Stimulated activated CD8-positive, alpha-beta memory T cell treated with anti-CD3 and anti-CD28 coated beads, Interleukin-4, amount 100 ng/mL, for 1 hour (primary cell): ENCODE measurements at places on chromosomes 3 and 15.

- DNase-seq, result no peak
These were observed 80.7 kb downstream of the SATB1 start for GRCh38 chr3:18344306-18345014.

GRCh38 chr15:50883903-50884302, 24.6 kb upstream of the AP4E1 start:
- DNase-seq, result no peak

DNA sequence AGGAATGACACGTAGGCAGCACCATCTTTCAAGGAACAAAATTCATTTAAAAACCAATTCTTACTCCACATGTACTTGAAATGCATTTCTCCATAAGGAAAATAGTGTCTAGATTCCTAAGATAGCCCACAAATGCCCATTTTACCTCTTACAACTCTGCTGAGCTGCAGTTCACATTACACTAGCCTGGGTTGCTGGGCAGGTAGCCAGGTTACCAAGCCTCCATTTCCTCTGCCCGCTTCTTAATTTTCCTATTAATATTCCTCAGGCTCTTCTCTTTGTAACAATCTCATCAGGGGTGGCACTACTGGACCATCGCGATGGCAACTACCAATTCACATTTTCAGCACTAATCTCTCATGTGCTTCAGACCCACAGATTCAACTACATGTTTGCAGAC, 10.8 kb downstream of the ATP13A3 start:
- DNase-seq, result no peak

DNA sequence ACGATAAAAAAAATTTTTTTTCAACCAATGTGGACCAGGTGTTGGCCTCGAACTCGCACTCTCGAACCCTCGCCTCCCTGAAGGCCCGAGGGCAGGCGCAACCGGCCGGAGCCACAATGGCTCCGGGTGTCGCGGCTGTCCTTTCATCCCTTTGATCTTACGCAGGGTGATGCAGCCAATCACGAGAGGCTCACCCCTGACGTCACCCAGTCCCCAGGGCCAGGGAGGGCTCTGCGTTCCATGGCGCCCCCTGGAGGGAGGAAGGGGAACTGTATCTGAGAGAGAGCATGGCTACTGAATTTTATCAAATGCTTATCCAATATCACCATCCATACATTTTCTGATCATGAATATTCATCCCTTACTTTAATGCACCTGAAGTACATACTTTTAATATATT, 15.4 kb upstream of the GMNC start:
- DNase-seq, result no peak

GRCh38 chr3:45440562-45440961, 52.2 kb downstream of the LARS2 start:
- no peak for DNase-seq

DNA sequence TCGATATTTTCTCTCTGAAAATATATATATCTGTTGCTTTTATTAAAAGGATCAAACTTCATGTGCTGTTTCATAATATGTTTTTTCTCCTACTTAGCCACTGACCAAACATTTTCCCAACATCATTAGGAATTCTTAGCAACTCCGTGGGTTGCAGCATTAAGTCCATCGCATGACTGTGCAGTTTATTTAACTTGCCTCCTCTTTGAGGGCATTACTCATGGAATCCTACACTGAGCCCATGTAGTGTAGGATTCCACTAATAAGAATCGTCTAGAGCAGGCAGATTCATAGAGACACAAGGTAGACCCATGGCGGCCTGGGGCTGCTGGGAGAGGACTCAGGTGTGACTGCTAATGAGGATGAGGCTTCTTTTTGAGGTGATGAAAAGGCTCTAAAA, 49.3 kb downstream of the CMTM6 start:
- no peak for DNase-seq

GRCh38 chr3:80537680-80538079, 769.9 kb upstream of the ROBO1 start:
- no peak for DNase-seq

GRCh38 chr15:70853973-70854665, at the start of gene LARP6:
TSS of gene LARP6 (minus strand) at chr15:70854157. CDS start at chr15:70854088, 69 bp downstream.
- no peak for DNase-seq

DNA sequence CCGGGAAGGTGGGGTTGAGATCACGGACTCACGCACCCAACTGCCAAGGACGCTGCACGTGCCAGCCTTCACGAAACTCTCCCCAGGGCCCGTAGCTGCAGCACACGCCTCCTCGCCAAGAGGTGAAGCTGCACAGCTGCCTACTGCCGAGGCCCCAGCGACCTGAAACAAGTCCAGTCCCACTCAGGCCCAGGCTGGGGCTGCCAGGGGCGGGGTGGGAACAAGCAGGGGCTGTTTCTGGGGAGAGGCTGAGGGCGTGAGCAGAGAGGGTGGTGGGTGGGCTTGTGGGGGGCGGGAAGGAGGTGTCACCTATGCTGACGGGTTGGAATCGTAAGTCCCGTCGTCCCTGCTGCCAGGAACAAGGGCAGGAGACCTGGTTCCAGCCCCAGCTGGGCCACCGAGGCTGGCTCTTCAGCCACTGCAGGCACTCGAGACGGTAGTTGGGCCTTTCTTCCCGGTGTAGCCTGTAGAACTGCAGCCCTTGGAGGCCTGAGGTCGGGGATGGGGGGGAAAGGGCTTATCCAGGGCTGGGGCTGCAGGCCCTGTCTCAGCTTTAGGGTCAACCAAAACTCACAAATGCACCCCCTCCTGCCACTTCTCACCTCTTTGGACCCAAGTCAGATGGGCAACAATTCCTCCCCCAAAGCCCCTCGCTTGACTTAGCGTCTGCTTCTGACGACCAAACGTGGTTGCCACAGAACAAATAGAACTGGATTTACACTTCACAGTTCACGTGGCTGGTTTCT, 44.4 kb downstream of the MUC20 start:
- DNase-seq, result no peak

DNA sequence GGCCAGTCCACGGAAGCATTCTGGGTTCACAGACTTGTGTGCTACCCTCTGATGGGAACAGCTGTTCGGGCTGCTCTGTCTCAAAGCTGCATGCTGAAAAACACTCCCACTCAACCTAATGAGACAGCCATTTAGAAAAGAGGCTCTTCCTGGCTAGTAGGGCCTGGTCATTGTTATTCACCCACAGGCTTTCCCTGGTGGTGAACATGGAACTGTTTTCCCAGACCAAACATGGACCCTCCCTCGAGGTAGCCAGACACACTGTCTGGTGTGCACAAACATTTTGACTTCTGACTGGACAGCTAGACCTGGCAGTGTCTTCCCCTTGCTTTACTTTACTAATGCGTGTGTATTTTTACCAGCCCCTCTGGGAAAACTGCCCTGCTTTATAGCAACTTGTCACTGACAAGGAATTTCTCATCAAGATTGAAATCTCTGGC, 39.0 kb downstream of the MECOM start:
- no peak for DNase-seq

DNA sequence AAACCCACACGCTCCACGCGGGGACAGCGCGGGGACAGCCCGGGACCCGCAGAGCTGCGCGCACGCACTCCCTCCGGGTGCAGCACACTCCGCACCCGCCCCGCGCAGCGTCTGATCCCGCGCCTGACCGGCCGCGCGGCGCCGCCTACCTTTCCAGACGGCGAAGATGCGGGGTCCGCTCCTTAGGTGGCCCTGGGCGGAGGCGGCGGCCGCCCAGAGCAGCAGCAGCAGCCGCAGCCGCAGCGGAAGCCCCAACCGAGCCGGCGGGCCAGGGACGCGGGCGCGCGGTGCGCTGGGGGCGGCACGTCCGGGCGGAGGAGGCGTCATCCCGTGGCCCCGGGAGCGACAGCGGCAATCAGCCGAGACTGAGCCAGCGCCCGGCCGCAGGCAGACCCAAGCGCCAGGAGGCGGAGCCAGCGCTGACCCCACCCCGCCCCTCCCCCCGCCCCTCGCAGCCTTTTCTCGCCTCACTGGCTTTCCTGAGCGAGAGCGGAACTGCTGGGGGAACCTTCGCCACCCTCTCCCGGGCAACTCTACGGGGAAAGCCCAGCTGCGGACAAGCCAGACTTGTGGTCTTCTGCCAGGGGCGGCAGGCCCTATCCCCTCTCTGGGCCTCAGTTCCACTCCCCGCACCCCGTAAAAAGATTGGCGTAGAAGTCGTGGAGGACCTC, at the start of gene SEMA7A:
TSS of gene SEMA7A (minus strand) at position 367 of the 671 bp plus-strand sequence. CDS start at position 327, 40 bp downstream.
- DNase-seq, result peak; percentile 50

GRCh38 chr15:55526559-55527036, 18.6 kb upstream of the DNAAF4 start:
- no peak for DNase-seq

GRCh38 chr15:74845208-74845568, 2.2 kb upstream of the ULK3 start:
- no peak for DNase-seq

- DNase-seq, result no peak
These were observed 118.7 kb upstream of the KLHL25 start for GRCh38 chr15:85913461-85913860.

GRCh38 chr3:189622629-189623028, 8.6 kb upstream of the TP63 start:
- DNase-seq, result no peak

DNA sequence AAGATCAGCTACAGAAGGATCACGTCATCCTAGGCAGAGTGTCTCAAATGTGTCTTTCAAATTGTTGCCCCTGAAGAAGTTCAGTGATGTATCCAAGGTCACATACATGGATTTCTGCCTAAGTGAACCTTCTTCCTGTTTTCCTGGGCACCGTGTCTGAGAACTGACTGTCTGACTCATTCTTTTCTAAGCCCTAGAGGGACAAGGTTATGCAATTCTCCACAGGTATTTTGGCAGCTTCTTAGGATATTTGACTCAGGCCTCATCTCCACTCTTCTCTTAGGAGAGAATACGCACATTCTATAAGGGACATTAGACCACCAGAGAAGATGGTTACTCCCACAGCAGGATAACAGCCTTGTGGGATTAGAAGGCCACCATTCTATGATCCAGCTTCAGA, 391.9 kb upstream of the THBS1 start:
- no peak for DNase-seq

GRCh38 chr3:81788610-81789009, 27.2 kb upstream of the GBE1 start:
- DNase-seq, result no peak

DNA sequence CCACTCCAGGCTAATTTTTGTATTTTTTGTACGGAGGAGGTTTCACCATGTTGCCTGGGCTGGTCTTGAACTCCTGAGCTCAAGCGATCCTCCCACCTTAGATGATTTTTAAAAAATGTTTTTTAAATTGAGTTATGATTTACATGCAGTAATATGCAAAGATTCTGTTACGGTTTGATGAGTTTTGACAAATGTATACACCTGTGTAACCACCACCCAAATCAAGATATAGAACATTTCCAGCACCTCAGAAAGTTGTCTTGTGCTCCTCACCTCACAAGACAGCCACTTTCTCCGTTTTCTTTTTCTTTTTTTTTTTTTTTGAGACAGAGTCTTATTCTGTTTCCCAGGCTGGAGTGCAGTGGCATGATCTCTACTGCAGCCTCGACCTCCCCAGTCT, 4.8 kb downstream of the SLC6A6 start:
- no peak for DNase-seq
